ENCODE measurements at places on chromosomes 1 and 21.

DNA sequence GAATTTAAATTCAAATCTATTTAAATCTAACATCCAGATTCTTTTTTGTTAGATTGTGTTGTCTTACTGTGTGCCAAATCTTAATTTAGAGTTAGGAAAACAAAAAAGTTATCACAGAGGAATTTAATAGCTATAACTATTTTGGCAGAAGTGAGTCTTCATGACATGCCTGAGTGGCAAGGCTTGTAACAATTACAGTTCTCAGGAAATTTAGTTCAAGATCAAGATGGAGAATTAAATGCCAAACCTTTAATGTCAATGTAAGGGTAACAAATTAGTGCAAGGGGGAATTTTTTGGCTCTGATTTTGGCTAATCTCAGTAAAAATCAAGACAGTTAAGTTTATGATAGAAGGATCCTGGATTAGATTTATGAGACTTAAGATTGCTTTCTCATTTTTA lies 58.4 kb downstream of the GDAP2 start:
- no peak for DNase-seq

- DNase-seq, result no peak
Observed at GRCh38 chr1:81834921-81835698, 34.4 kb downstream of the ADGRL2 start.

- DNase-seq, result no peak
Observed at GRCh38 chr1:220274251-220274855, 2.1 kb upstream of the RAB3GAP2 start.

DNA sequence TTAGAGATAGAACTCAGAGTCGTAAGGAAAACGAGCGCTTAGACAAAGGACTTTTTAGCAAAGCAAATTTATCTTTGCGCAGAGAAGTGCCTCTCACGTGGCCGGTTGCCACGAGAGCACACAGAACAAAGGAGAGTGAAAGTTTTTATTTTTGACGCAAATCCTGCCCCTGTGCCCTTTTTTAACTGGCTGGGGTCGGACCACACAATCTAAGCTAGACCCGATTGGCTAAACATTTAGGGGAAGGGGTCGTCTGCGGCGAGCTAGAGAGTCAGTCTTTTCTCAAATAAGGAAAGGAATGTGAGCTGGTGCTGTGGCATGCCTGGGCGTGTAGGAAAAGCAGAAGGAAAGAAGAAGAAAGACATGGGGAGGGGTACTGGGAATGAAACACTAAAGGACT lies 2.4 kb downstream of the KRTAP10-2 start:
- DNase-seq, result no peak

DNA sequence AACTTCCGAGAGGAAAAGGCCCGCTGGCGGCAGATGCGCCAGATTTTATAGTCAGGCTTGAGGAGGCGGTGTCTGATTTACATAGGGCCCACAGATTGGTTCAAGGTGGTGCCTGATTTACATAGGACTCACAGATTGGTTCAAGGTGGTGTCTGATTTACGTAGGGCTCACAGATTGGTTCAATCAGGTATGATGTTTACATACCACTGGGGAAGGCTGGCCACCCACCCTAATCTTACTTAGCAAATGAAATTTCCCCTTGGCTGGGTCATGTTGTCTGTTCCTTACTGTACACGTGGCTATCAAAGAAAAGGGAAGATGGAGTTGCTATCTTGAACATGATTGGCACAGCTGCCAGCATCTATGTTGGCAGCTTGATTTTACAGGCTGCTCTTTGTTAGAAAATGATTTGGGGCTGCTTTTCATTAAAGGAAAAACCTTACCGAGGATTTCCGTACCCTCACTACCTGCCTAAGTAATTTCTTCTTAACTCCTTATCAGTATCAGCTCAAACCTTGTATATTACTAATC lies 96.3 kb downstream of the SETD4 start:
- DNase-seq, result no peak

DNA sequence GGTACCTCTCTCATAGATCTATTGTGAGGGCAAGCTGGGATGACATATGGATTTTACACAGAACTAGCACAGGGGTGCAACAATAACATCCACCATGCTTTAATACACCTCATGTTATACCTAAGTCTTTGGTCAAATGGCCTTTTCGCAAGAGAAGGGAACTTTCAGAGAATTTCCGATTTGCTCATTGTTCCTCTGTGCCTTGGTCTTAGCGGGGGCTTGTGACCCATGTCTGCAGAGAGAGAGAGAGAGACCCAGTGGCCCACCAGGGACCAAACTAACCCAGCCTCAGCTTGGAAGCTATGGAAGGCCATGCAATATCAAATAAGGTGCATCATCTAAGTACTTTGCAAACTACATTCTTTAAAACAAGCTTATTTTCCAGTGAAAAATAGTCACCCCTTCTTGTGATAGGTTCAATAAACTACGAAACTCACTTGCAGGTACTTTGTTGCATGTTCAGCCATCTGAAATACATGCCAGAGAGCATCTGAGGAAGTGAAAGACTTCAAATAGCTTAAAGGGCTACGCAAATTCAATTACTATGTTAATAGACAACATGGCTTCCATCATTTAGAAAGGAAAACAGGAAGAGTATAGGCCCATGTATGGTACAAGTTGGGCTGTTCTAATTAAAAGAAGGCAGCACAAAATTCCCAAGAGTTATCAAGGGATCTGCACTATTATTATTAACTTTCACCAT lies 100.7 kb downstream of the KCNN3 start:
- DNase-seq, result no peak

GRCh38 chr1:14298806-14299205 lies 299.7 kb upstream of the KAZN start:
- DNase-seq, result no peak

GRCh38 chr1:113683384-113684152 lies 75.7 kb downstream of the PHTF1 start:
- DNase-seq, result no peak

GRCh38 chr1:107076841-107077240 lies 20.4 kb downstream of the PRMT6 start:
- DNase-seq, result no peak

DNA sequence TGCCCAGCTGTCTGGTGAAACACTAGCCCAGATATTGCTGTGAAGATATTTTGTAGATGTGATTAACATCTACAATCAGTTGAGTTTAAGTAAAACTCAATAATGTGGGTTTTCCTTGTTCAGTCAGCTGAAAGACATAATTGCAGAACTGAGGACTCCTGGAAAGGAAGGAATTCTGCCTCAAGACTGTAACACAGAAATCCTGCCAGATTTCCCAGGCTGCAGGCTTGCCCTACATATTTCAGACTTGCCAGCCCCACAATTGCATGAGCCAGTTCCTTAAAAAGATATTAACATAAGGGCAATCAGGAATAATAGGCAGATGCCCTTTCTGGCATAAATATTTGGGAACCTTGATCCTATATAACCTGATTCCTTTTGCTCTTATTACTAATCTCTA lies 14.2 kb upstream of the NIBAN1 start:
- DNase-seq, result no peak

- DNase-seq, result no peak
Observed at GRCh38 chr21:44999972-45000636, 60.3 kb downstream of the SLX9 start.

- DNase-seq, result no peak
Observed at GRCh38 chr1:31672986-31673385, 28.3 kb upstream of the PEF1 start.

GRCh38 chr21:38264571-38264970 lies 7.8 kb downstream of the KCNJ15 start:
- no peak for DNase-seq

- DNase-seq, result no peak
Observed at GRCh38 chr1:178774263-178774662, 49.2 kb downstream of the RALGPS2 start.

DNA sequence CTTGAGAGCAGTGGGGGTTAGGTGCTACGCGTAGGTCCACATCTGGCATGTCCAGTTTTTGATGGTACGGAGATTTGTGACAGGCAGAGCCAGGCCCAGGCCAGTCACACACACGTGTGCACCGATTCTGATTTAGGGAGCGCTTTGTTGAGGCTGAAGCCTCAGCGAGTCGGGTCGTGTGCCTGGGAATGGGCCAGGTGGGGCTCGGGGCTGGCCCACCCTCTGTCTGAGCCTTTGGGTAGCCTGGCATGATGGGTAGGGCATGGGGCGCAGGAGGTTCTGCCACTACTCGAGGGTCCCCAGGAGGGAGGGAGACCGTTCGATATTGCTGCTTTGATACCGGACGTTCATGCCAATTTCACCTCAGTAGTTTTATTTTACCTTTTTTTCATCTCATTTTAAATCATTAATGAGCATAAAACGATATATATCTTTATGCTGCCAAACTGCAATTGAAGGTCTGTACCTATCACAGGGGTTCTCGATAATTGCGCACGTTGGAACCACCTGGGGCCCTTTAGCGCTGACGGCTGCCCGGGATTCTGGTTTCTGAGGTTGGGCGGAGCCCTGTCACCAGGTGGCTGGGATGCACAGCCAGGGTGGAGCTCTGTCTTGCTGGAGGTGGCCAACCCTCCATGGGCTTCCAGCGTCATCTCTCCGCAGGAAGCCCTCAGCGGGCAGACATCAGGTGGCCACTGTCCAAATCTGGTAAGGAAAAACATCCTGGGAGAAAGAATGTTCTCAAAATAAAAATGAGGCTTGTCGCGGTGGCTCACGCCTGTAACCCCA lies 71.9 kb downstream of the SCCPDH start:
- DNase-seq, result no peak

- DNase-seq, result no peak
Observed at GRCh38 chr1:10754568-10755329, 41.7 kb downstream of the CASZ1 start.

- DNase-seq, result no peak
Observed at GRCh38 chr1:211703812-211704537, 28.6 kb upstream of the NEK2 start.

DNA sequence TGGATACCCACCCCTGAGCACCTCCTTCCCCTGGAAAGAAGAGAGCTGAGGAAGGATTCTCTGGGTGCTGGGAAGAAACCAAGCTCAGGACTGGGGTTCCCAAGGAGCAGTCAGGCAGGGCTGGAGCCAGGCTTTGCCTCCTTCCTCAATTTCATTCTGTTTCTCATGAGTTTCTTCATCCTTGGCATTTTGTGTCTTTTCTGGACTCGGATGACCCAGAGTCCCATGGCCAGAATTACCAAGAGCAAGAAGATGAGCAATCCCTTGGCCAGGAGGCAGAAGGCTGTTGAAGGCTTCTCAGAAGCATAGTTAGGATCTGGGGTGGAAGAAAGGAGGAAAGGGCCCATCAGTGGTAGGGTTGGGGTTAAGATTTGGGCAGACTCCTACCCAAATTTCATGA lies 2.5 kb downstream of the SLAMF9 start:
- no peak for DNase-seq

DNA sequence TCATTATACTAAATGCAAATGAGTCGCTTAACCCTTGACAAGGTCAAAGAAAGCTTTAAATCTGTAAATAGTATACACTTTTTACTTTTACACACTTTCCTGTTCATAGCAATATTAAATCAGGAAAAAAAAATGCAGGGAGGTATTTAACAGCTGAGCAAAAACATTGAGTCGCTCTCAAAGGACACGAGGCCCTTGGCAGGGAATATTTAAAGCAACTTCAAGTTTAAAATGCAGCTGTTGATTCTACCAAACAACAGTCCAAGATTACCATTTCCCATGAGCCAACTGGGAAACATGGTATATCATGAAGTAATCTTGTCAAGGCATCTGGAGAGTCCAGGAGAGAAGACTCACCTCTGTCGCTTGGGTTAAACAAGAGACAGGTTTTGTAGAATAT lies 62.7 kb downstream of the CAPN2 start:
- no peak for DNase-seq

DNA sequence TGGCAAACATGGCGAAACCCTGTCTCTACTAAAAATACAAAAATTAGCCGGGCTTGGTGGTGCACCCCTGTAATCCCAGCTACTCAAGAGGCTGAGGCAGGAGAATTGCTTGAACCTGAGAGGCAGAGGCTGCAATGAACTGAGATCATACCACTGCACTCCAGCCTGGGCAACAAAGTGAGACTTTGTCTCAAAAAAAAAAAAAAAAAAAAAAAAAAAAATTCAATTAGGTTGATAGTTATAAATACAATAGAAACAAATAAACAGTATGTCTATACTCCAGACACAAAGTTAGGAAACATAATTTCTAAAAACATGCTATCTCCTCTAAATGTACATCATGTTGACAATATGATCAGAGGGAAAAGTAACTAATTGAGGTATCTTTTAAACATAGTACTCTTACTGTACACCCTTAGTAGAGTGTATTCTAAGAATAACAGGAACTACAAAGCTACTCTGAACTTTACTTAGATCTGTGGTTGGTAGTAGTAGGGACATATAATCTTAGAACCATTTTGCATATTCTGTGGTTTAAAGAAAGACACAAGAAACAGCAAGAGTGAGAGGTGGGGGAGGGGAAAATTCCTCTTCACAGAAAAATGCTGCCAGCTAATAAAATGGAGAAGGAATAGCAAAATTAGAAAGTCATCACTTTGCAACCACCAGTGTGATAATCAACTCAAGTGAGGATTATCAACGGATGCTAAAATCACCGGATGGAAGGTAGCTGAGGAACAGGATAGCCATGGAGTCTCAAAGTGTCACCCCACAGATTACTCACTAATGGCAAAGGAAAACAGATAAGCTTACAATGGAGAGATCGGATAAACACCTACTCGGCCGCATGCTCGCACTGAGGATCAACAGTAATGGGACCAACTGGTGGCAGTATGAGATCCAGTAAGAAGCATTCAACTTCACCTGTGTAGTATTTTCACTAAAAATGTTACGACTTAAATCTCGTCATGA lies 35.0 kb downstream of the MTOR start:
- DNase-seq, result no peak

DNA sequence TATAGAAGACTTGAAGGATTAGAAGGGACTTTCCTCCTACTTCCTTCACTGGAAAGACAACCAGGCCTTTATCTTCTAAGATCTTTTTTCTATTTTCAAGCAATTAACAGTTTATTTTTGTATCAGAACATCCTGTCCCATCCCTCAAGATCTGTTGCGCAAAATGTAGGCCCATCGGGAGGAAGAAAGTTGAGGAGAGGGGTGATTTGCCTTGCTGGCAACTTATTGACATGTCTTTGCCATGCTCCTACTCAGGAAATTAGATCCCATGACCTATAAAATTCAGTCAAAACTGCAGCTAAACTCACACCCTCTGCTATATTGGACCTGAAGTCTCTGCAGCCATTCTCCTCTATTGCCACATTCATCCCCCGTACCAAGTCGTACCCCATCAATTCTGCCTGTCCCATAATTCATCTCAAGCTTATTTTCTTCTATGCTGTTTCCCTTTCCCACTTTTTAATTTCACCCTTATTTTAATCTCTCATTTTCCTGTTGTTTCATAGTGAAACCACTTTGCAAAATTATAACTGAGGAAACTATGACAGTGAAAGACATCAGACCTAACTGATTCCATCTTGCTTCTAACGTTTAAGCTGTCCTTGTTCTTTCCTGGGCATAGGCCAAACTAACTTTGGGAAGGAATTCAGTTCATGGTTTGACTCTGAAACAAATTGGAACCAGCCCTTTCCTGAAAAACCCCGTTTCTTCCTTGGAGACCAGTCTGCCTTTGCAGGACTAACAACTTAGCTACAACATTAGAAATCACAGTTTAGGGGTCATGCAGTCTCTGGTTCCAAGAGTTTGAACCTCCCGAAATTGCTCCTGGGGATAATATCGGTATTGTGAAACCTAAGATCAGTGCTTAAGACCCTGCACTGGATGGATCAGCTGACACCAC lies 195.7 kb upstream of the PTBP2 start:
- DNase-seq, result no peak

GRCh38 chr1:101174722-101175121 lies 62.1 kb upstream of the S1PR1 start:
- no peak for DNase-seq
